ENCODE measurements at places on chromosomes 7 and 10.

GRCh38 chr7:34837801-34838201 lies 179.8 kb downstream of the NPSR1 start:
- DNase-seq = no peak

GRCh38 chr7:155531681-155532080 lies 14.7 kb downstream of the CNPY1 start:
- no peak for DNase-seq

GRCh38 chr7:102089175-102090098 lies 197.2 kb upstream of the SH2B2 start:
- DNase-seq = no peak

- DNase-seq = no peak
These were observed 791.7 kb downstream of the REEP3 start for GRCh38 chr10:64312876-64313275.

- no peak for DNase-seq
These were observed 50.5 kb downstream of the MALSU1 start for GRCh38 chr7:23349484-23350157.

DNA sequence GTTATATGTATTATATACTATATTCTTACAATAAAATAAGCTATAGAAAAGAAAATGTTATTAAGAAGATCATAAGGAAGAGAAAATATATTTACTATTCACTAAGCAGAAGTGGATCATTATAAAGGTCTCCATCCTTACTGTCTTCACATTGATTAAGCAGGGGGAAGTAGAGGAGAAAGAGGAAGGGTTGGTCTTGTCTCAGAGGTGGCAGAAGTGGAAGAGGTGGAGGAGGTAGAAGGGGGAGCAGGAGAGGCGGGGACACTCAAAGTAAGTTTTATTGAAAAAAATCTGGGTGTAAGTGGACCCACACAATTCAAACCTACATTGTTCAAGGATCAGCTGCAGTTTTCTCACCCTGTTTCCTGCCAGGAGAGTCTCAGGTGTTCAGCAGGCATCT lies 28.9 kb upstream of the ERCC6 start:
- no peak for DNase-seq

- no peak for DNase-seq
These were observed 13.7 kb downstream of the MYL10 start for GRCh38 chr7:101615446-101615845.

All from stimulated activated CD4-positive, alpha-beta T cell treated with anti-CD3 and anti-CD28 coated beads, Interleukin-15, amount 100 ng/mL, for 1 hour (primary cell).